ENCODE measurements at places on chromosomes 1 and 21. TPM values are rescaled to one million over a fixed set of nuclear protein-coding genes. Genes with fewer than 3 reads are reported as not detected.

Gene HEYL
- total RNA-seq = 0.08 TPM

Gene CD5L
- not detected for total RNA-seq

DNA sequence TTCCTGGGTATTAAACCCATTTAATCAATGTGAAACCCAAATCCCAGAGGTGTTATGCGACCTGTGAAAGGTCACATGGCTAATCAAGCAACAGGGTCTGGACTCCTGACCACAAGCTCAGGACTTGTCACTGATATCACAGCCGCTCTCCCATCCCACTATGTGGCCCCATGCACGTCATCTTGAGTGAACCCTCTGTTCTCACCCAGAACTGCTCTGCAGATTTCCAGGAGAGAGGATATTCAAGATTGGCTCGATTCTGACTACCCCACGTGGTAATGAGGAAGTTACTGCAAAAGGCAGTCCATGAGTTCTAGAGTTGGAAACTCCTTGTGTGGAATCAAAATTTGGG, 173.5 kb upstream of the ETV3 start:
- no peak for DNase-seq

GRCh38 chr1:169115891-169116585, 9.5 kb downstream of the ATP1B1 start:
- no peak for DNase-seq

GRCh38 chr1:32240140-32240951, 6.7 kb upstream of the FAM167B start:
- DNase-seq = no peak

DNA sequence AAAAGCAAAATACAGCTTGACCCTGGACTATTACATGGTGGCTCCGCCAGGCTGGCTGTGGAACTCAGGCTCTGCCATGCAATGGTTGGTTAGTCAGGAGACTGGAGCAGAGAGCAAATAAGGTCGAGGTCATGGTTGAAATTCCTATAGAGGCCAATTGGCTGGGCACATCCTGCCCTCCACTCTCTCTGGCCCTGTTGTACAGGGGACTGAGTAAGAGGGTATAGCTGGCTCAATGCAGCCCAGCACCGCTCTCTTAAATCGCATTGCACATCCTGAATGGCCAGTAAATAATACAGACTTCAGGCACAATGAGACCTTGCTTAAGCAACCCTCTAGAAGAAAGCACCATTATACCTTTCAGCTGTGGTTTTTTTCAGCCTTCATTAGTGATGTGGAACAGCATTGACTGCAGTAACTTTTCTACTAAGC, 59.3 kb upstream of the PPP2R5A start:
- no peak for DNase-seq

DNA sequence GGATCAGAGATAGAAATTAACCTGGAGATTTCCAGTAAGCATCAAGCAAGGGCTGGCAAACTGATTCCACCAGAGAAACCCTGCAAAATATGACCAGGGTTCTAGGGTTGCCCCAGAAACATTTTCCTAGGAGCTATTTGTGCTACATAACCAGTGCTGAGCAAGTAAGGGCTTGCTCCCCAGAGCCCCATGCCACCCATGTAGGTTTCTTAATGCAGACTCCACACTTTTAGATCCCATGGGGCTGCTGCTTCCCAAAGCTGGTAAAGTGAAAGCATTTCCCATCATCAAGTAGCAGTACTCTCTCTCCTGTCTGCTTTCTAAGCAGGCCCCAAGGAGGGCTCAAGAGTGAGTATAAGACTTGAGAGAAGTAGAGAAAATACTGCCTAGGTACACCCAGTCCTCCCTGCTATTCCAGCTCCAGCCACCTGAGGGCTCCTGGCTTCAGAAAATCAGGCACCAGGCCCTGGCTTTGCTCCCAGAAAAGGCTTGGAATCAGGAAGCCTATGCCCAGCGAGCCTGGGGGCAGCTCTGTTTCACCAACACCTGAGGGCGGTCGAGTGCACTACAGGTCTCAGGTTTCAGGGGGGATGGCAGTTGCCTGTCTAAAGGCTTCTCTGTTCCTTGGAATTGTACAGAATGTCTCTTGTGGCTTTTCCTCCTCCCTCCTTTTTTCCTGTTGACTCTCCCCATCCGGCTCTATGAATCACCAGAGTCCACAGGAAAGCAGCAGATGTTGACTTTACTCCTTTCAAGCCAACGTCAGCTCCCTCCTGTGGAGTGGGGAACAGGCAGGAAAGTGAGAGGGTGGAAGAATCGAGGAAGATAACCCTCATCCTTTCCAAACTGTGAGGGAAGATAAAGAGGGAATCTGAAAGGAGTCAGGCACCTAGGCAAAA, 6.2 kb upstream of the ANKRD35 start:
- DNase-seq = peak; percentile 44

- DNase-seq = no peak
Measured at GRCh38 chr1:245878585-245878984, 628.5 kb downstream of the SMYD3 start.

- no peak for DNase-seq
Measured at GRCh38 chr1:23079025-23079424, 59.8 kb downstream of the KDM1A start.

GRCh38 chr1:8565802-8566201, 247.9 kb downstream of the SLC45A1 start:
- no peak for DNase-seq

Gene RORC
- total RNA-seq = 0.12 TPM

GRCh38 chr1:200724064-200724463, 14.6 kb upstream of the CAMSAP2 start:
- DNase-seq = no peak

Gene MATN1
- total RNA-seq = 1.1 TPM

DNA sequence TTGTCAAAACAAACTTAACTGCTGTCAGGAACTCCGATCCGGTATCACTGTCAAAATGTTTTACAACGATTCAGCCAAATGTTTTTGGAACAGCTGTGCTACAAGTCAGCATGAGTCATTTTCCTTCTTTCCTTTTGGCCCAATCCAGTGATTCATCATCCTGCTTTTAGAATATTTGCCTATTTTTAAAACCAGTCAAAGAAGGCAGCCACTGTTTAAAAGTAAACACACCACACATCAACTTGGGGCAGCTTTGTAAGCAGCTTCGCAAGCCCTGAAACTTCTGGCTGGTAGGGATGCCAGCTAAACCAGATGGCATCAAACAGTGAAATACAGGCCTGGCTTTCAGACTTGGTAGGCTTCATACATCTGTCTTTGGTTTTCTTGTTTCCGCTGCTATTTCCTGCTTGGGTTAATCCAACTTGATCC, 14.9 kb downstream of the MAP3K7CL start:
- DNase-seq = no peak

DNA sequence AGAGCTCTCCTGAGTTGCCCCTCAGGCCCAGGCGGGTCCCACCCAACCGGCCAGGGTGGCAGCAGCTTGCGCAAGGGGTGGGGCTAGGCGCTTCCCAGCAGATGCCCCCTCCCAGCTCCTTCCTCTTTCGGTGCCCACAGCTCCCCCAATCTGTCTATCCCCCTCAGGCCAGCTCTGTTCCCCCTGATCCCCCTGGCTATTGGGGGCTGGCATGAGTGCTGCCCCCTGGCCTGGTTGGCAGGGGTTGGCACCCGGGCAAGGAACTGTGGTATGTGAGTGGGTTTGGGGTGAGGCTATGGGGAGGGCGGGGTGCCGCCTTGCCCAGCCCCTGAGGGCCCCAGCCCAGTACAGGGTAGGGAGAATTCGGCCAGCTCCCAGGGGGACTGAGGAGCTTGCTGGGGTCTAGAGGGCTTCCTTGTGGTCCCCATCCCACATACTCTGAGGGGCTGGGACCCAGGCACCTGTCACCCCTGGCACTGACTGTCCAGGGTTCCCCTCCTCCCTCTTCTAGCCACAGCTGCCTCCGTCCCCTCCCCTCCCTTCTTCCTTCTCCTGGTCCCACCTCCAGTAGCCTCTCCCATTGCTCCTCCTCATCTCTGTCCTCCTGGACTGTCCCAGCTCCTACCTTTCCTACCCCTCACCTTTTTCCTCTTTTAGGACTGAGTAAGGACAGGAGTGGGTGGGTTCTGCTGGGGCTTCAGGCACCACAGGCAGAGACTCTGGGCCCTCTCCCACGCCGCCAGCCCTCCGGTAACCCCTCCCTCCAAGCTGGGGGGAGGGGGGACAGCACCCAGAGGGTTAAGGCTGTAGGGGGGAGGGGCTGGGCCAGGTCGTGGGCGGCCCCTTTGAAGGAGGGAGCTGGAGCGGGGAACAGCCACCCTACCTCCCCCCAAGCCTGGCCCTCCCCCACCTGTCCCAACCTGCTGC, 5.7 kb downstream of the ZBTB7B start:
- no peak for DNase-seq

GRCh38 chr1:45848714-45849113, 45.3 kb downstream of the MAST2 start:
- DNase-seq = no peak

DNA sequence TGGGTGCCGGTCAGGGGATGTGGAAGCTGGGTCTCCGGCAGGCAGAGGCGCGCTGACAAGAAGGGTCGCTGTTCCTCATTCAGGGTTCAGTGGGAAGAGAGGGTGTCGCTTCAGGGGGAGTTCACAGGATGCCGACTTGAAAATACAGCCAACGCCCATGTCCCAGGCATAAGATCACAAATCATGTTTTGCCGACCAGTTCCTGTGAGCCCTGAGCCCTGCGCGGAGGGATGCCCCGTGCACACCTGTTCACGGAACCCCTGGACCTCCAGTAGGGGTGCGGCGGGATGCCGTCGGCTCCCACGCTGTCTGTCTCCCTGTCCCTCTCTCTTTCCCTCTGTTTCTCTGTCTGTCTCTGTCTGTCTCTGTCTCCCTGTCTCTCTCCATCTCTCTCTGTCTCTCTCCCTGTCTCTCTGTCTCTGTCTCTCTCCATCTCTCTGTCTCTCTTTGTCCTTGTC, 26.8 kb downstream of the TP73 start:
- no peak for DNase-seq

Gene OR2T35
- total RNA-seq = not detected

Gene HSD3B1
- not detected for total RNA-seq

GRCh38 chr1:237677979-237678378, 212.7 kb downstream of the ZP4 start:
- no peak for DNase-seq

GRCh38 chr1:209203533-209203895, 380.0 kb upstream of the CAMK1G start:
- no peak for DNase-seq

Gene TDRD5
- not detected for total RNA-seq

- DNase-seq = no peak
Measured at GRCh38 chr1:233337505-233337904, 10.0 kb downstream of the MAP3K21 start.

DNA sequence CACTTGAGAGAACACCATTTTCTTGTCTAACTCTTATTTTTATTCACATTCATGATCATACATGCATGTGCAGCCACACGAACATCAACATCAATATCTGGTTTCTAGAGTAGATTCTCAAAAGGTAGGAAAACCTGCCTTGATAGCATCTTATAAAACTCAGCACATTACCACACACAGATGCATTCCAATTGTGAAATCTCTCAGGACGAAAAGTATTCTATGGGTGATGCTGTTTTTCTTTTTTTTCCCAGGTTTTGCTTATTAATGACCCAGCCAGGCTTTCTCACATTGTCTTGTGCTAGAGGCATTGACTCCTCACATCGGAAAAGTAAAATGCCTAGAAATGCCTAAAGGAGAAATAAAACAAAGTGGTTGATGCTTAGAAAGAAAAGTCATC, 562.8 kb downstream of the KIF26B start:
- DNase-seq = no peak

DNA sequence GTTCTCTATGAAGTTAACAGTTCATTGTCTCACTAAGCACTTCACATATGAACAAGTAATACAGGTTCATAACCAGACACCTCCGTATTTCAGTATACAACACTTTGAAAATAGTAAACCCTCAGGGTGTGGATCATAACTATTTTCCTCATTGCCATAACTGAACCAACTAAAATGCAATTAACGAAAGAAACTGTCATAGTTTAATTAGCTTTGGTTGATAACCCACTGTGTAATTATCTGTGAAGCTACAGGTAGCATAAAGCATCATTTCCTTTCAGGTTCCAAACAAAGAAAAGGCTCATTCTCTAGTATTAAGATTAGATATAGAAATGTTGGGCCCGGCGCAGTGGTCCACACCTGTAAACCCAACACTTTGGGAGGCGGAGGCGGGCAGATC, 58.5 kb downstream of the EIF4G3 start:
- no peak for DNase-seq

DNA sequence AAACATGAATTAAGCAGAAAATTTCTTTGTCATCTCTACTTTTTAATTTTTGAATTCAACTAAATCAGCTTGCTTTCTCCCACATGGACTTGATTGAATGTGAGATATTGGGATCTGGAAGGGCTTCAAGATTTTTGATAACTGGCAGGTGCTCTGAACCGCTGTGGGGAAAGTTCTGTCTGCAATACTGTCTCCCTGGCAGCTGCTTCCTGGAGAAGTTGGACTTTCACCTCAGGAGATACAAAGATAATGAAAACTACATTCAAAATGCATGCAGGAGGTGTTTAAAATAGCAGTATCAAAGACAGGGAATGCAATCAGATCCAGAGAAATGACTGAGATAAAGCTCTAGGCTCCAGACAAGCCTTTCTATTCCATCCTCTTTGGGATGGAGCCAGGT, 338.3 kb downstream of the NEGR1 start:
- no peak for DNase-seq

All from activated naive CD8-positive, alpha-beta T cell treated with anti-CD3 and anti-CD28 coated beads for 36 hours (primary cell).